Umbilical cord (tissue), 2 donors: ENCODE measurements at places on chromosomes 16 and 17.
A peak's percentile ranks its signal among the peaks of the same experiment; 100 is the strongest.

DNA sequence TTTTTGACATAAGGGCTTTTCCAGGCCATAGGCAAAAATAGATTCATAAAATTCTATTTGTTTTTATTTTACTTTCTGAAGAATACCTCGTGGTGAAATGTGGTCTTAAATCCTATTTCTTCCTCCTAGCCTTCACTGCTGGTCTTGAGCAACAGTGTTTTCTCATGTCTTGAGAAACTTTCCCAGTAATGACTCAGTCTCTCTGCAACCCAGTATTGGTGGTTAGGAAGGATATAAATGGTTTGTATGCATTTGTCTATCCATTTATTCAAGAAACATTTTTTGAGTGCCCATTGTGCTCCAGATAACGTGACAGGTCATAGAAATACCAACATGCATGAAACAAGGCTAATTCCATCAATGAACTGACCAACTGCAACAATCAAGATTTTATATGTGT, 213.9 kb downstream of the TMEM114 start:
- DNase-seq = no peak

DNA sequence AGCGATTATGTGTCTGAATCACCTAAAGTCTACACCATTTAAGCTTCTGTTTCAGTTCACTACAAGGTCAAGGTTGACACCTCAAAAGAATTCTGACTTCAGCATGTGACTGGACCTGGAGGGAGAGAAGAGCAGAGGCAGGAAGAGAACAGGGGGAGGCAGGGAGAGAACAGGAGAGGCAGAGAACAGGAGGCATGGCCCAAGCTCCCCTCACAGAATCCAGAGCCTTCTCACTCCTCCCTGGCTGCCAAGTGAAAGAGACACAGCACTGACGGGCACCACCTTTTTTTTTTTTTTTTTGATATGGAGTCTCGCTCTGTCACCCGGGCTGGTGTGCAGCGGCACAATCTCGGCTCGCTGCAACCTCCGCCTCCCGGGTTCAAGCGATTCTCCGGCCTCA, 11.4 kb downstream of the GGA2 start:
- no peak for DNase-seq

- DNase-seq = no peak
These were observed 1.8 kb downstream of the SGF29 start for GRCh38 chr16:28555561-28555960.

DNA sequence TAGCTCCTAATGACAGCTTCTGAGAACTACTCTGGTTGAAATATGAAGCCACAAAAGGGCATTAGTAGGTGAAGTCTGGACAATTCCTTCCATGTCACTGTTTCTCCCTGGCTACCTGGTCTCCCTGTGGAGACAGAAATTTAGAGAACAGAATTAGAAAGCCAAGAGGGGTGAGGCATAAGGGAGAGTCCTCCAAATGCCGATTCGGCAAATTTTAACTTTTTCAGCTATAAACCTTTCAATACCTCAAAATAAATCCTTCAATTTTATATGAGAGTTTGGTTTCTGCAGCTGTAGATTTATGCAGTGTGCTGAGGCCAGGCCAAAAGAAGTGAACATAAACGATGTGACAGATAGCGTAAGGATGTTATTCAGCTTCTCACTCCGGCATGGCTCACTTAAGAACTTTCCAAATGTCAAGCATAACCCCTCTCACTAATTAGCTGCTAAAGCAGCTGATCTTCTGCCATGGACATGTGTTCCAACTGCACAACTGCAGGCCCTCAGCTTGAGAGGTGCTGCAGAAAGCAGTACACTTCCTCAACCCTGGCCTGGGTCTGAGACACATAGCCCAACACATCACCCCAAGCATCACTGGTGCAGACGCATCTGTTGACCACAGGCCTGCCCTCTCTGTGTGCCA, 247.9 kb upstream of the SOX9 start:
- DNase-seq = no peak

- DNase-seq = no peak
These were observed 64.8 kb upstream of the NOG start for GRCh38 chr17:56528696-56529095.

DNA sequence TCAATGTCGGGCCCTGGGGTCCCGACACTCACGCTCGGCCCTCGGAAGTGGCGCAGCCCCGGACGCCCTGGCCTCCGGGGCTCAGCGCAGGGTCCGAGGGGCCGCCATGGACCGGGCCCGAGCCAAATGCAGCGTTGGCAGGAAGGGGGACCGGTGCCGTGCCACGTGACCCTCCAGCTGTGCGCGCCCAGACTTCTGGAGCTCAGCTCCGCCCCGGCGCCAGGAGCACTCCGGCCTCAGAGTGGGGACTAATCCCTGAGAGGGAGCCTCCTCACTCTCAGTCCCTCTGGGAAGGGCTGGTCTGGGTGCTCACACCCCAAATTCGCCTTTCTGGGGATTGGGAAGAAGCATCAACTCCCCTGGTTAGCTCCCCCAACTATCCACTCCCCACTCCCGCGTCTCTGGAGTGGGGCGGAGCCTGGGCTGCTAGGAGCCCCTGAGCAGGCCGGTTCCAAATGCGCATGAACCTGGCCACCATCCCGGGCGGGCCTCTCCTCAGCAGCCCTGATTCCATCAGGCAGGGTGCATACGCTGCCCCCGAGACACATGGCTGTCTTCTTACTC, at the start of gene B3GNT9:
Gene B3GNT9 (minus strand): TSS at position 166 of the 564 bp plus-strand sequence. CDS start 513 bp downstream, outside the sequence.
- peak; percentile 95 for DNase-seq

DNA sequence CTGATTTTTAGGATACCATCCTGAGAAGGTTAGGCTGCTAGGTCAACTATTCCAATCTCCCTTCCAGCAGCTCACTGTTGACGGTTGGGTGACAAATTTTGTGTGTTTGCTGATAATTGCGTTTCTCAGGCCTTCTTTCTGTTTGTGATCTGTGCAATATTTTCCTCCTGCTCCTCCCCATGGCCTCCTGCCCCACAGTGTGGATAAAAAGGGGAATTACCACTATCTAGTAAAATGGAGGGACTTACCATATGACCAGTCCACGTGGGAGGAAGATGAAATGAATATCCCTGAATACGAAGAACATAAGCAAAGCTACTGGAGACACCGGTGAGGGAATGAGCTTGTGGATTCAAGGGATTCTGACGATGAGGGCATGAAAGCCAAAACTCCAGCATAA, 9.2 kb downstream of the CHD3 start:
- DNase-seq = peak; percentile 84

DNA sequence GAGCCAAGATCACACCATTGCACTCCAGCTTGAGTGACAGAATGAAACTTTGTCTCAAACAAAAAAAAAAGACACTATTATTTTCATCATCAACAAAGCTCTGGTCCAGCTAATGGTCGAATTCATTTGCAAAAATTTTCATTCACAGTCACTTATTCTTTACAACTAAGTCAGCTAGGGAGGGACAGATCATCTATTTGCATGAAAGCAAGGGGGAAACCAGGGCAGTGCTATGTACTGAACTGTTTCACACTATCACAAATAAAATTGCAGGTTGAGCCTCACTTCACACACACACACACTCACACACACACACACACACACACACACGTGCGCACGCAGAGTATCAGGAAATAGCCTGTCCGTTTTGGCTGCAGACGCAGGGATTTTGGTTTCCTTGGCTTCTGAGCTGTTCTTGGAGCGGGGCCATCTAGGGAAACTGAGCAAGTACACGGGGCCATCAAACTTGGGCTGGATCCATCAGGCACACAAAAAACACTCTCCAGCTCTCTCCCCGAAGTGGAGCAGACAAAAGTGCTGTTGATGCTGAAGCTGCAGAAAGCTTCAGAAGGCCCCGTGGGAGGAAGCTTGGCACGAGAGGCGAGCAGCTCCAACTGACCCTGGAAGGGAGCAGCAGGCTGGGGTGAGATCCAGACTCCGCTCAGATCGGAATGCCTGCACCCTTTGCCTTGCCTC, 44.3 kb upstream of the HELZ start:
- peak; percentile 93 for DNase-seq

- no peak for DNase-seq
These were observed 18.3 kb downstream of the TBC1D16 start for GRCh38 chr17:80017226-80018010.

DNA sequence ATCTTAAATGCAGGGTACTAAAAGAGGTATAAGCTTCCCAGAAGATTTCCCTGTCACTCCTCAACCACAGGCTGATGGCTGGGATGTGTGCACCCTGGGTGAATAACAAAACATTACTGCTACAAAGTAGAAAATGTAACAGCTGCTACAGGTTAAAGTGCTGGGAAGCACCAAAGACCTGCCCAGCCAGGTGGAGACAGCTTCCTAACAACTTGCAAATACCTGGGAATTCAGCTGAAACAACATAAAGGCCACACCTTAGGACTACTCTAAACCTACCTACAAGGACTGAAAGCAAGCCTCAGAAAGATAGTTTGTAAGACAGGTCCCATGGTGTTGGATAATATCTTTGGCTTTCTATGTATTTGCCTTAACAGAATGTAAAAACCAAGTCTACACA, 118.5 kb downstream of the CEP112 start:
- DNase-seq = no peak

- DNase-seq = no peak
These were observed 172.3 kb downstream of the KATNIP start for GRCh38 chr16:27722207-27722606.

GRCh38 chr16:67915831-67916723, 15.6 kb downstream of the CTRL start:
- DNase-seq = no peak

- DNase-seq = peak; percentile 57
These were observed 2.0 kb upstream of the DUXB start for GRCh38 chr16:75703306-75703705.

- peak; percentile 75 for DNase-seq
These were observed 185.3 kb downstream of the AATF start for GRCh38 chr17:37134050-37134449.

DNA sequence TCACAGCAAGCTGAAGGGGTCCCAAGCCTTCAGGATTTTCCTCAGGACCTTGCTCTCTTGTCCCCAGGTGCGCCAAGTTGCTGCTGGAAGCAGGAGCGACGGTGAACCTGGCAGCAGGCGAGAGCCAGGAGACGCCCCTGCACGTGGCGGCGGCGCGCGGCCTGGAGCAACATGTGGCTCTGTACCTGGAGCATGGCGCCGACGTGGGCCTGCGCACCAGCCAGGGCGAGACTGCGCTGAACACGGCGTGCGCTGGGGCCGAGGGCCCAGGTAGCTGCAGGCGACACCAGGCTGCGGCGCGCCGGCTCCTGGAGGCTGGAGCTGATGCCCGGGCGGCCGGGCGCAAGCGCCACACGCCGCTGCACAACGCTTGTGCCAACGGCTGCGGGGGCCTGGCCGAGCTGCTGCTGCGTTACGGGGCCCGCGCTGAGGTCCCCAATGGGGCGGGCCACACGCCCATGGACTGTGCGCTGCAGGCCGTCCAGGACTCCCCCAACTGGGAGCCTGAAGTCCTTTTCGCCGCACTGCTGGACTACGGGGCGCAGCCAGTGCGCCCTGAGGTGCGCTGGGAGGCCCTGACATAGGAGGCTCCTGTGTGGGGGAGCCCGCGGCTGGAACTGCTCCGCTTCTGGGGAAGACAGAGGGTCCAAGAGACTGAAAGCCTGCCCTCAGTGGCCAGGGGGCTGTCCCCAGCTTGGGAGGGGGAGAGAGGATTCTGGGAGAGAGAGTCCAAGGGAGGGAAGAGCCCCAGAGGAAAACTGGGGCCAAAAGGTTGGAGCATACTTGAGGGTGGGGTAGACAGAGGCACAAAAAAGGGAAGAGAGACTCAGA, 6.4 kb downstream of the ASB16 start:
- DNase-seq = no peak

DNA sequence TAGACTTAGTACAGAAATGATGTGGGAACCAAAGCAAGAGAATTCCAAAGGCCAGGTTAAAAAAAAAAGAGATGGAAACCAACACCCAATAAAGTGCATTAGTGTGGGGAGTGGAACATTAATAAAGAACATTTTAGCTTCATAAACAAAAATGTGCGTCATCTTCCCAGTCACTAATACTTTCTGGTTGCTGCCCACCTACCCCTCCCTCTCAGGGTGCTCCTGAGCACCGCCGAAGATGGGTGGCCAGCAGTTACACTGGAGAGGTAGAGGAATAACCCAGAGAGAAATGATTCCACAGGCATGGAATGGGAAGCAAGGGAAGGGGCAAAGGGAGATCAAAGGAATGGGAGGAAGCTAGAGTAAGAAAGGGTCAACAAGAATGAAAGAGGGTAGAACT, 6.0 kb upstream of the CHD3 start:
- DNase-seq = no peak

DNA sequence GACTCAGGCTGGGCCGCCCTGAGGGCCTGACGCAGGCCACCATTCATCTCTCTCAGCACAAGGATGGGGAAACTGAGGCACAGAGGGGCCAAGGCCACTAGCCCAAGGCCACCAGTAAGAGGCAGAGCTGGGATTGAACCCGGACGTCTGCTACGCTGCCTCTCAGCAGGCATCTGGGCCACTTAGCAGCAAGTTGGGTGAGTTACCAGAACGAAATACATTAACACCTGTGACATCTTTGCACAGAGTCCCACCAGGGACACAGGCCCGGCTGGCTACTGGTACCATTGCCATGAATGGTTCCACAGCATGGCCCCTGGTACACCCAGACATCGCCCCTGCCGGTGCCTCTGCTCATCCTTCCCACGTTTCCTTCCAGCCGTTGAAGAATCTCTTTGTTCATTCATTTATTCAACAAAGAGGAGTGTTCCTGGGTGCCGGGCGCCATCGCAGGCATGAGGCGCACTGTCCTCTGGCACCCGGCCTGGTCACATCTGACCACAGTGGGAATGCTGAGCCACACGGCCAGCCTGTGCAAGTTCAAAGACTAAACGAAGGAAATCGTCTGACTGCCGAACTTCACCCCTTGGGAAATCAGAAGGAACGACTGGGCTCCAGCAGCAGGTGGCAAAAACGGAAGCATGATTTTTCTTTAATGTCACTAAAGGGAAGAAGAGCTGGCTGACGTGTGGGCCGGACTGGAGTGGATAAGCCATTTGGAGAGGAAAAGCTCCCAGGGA, 7.4 kb upstream of the ZNF469 start:
- no peak for DNase-seq

DNA sequence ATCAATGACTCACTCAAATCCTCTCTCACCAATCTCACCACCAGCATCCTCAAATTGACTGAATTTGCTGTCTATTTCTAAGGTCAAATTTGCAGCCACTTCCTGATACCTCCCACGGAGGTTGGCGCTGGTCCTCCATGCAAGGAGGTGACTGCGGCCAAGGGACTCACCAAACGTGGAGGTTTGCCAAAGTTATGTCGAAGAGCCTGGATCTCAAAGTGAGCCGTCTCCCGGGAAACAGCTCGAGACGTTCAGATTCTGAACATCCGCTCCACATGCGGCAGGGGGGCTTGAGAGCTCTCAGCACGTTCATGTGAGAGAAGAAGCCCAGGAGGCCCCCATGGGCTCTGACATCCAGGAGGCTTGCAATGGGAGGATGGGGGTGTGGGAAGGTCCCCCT, 22.6 kb downstream of the LGALS3BP start:
- no peak for DNase-seq
